ENCODE measurements at places on chromosomes 4 and X. TPM values are rescaled to one million over a fixed set of nuclear protein-coding genes. Genes with fewer than 3 reads are reported as not detected.

Gene FOXO4
- 18.8 TPM for total RNA-seq

Gene HPGDS
- 8.7 TPM for total RNA-seq

Gene ITIH6
- total RNA-seq, result 0.22 TPM

Gene PABPC4L
- 6.0 TPM for total RNA-seq

Gene FAM9C
- not detected for total RNA-seq

Data from muscle of leg (tissue), 16 donors.